Activated naive CD4-positive, alpha-beta T cell treated with anti-CD3 and anti-CD28 coated beads, Interleukin-2, amount 10 ng/mL, durations not matched to agents 5 hours and 36 hours (primary cell): ENCODE measurements at places on chromosomes 3 and 15. TPM values are rescaled to one million over a fixed set of nuclear protein-coding genes. Genes with fewer than 3 reads are reported as not detected.

CYP8B1 gene
- total RNA-seq = not detected

ALPK3 gene
- 0.22 TPM for total RNA-seq

C3orf52 gene
- total RNA-seq = 2.9 TPM

XCR1 gene
- total RNA-seq = not detected

DPPA2 gene
- not detected for total RNA-seq

RAB7A gene
- total RNA-seq = 219 TPM

PYGO1 gene
- not detected for total RNA-seq

THSD4 gene
- not detected for total RNA-seq

CCK gene
- total RNA-seq = not detected

CX3CR1 gene
- 0.89 TPM for total RNA-seq

OR5K4 gene
- not detected for total RNA-seq

ECE2 gene
- total RNA-seq = not detected

MKRN3 gene
- total RNA-seq = 5.7 TPM

ZNF35 gene
- 1.7 TPM for total RNA-seq

SCN11A gene
- total RNA-seq = not detected

CCR5 gene
- 12.3 TPM for total RNA-seq

ZPLD1 gene
- not detected for total RNA-seq

ZBTB47 gene
- 1.1 TPM for total RNA-seq
